ENCODE measurements at places on chromosomes 2 and 18. TPM values are rescaled to one million over a fixed set of nuclear protein-coding genes. Genes with fewer than 3 reads are reported as not detected.

The SH3RF3 gene
- total RNA-seq, result 5.1 TPM

DNA sequence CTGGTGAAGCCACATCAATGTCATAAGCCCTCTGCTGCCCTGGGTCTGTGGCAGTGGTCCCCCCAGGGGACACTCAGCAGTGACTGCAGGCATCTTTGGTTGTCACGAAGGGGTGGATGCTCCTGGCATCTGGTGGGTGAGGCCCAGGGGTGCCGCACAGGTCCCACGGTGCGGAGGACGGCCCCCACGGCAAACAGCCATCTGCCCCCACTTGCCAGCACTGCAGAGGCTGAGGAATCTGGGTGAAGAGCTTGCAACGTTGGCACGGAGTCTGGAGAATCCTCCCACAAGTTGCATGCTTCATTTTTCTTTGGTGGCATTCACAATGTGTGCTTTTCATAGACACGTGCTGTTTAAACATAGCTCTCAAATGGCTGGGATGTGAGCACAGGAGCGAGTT is 105.1 kb upstream of the PXDN start:
- no peak for DNase-seq

The CABYR gene
- total RNA-seq, result not detected

The DNAH6 gene
- total RNA-seq, result 3.1 TPM

- no peak for DNase-seq
Measured at GRCh38 chr2:57862153-57862552, 184.5 kb upstream of the VRK2 start.

The MYOM1 gene
- 3.1 TPM for total RNA-seq

DNA sequence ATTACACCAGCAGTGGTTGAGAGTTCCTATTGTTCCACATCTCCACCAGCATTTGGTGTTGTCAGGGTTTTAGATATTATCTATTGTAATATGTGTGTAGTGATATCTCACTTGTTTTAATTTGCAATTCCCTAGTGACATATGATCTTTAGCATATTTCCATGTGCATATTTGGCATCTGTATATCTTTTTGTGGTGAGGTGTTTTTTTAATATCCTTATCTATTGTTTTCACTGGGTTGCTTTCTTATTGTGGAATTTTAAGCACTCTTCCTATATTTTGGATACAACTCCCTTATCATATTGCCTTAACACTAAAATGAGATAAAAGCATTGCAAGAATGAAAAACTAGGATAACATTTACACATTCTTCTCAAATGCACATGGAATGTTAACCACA is 453.9 kb upstream of the FSIP2 start:
- no peak for DNase-seq

All from uterus (tissue), 4 donors.